ENCODE measurements at places on chromosomes 7 and 10.

DNA sequence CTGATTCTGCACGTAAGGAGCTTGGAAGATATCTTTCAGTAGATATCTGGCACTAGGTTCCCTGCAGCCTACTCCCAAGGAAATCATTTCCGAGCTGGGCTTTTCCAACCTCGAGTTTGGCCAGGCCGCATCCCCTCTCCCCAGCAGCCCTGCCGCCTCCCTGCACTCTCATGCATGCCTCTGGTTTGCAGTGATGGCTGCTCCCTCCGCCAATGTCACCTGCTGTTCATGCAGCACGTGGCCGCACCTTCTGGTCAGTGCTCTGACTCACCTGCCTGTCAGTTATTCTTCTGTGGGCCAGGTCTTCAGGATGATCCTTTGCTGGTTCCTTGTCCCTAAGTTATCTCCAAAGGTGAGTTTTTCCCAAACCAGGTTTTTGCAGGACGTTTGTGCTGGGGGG lies 50.6 kb upstream of the RASGEF1A start:
- DNase-seq = no peak

DNA sequence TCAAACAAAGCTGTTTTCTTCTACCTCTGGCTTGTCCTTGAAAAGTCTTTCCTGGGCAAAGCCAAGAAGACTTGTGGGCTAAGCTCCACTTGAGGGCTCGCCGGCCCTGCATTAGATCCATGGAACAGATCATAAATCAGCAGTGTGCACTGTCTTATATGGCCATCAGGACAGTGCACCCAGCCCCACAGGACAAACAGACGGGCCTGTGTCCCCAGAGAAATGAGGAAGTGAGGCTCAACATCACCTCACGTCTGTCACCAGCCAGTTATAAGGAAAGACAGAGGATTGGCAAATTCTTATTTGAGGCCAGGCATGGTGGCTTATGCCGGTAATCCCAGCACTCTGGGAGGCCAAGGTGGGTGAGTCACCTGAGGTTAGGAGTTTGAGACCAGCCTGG lies 12.3 kb upstream of the IFT22 start:
- no peak for DNase-seq

DNA sequence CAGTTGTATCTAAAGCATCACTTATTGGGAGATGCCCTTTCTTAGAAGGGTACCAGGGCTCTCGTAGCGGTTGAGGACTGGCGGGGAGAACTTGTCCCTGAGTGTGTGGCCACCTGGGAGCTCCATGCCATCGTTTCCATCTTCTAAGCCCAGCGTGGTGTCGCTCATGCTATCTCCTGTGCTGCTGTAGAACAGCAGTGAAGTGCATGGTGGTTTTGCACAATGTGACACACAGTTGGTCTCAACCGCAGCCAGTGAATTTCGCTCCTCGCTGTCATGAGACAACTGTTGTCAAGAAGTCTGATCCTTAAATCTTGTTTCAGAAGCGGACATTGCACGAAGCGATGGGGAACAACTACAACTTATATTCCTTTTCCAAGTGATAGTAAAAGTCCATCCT lies 283.4 kb downstream of the GRID1 start:
- no peak for DNase-seq

GRCh38 chr7:156082048-156083040 lies 270.1 kb upstream of the SHH start:
- no peak for DNase-seq

GRCh38 chr7:141132671-141133070 lies 58.8 kb downstream of the TMEM178B start:
- no peak for DNase-seq

DNA sequence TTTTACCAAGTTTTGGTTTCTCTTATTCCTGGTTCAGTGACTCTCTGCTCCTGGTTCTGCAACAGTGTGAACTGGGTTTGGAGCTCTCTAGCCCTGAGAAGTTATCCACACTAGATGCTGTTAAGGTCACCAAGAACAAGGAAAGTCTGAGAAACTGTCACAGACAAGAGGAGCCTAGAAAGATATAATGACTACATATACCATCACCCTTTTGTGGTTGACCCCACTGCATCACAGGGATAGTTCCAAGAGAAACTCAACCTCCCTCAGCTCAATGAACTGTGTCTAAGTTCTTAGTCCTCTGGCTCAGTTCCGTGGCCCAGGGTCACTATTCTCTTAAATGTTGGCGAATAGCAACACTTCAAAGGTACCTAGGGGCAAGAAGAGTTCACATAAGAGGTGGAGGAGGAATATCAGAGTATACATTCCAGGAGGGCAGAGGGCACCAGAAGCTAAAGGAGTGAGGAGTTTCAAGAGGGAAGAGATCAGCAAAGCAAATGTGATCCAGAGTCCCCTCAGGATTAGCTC lies 171.5 kb downstream of the BUB3 start:
- no peak for DNase-seq

- no peak for DNase-seq
These were observed 165.6 kb downstream of the SKAP2 start for GRCh38 chr7:26698806-26699205.

GRCh38 chr7:108802650-108803049 lies 233.0 kb downstream of the DNAJB9 start:
- DNase-seq = no peak

DNA sequence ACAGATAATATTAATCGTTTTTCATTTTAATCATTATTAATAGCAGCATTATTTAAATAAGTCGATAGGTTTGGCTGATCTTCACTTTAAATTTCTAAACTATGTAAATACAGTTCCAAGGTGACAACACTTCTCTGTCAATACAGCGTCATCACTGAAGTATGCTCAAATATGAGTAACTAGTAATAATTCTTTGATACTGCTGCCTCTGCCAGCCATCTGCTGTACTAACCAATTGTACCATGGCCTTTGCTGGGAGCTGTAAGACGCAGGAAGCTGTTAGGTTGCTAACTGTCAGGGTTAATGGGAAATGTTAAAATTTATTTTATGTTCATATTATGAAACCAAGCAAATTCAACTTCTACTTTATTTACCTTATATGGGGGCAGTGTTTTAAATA lies 1650.5 kb upstream of the LRRTM3 start:
- DNase-seq = no peak

GRCh38 chr10:92387289-92387940 lies 96.4 kb downstream of the MARCHF5 start:
- peak; percentile 59 for DNase-seq

DNA sequence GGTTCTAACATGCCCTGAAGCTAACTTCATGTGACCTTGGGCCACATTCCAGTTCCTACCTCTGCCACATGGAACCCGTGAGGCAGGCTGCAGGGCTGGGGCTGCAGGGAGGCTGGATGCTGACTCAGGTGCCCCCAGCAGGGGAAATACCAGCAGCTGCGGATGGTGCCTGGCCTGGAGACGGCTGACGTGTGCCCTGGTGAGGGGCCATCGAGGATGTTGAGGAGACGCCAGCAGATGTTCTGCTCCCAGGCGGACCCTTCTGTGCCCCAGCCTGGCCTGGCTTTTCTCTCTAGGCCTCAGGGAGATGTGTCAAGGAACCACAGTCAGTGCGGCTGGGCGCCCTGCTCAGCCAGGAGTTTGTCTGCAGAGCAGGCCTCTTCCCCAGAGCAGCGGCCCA lies 8.8 kb downstream of the BAG3 start:
- no peak for DNase-seq

DNA sequence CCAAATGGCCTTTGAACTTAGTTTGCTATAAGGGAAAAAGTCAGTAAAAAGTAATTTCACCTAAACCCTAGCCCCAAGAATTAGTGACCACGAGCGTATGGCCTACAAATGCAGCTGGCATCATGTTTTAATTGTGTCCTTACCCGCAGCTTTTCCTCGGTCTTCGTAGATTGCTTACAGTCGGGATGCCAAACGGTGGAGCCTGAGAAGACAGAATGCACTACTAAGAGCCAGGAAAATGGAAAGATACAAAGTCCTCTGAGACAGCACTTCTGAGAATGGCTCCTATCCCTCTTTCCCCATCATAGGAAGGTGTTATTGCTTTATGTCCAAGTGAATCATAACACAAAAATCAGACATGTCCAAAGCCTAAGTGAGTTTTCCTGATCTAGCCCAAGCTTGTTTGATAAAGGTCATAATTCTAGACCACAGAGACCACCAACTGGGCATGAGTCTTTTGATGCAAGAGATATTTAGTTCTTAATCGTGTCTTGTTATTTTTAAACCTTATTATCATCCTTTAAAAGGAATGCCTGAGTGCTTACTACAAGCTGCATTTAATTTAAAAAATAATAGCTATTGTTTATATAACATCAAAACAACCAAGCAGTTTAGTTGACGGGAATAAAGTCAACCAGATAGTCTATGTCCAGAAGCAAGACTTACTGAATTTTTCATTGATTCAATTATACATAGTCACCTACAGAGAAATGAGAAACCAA lies 83.7 kb upstream of the AFAP1L2 start:
- DNase-seq = no peak

GRCh38 chr10:124074501-124075109 lies 18.8 kb downstream of the CHST15 start:
- DNase-seq = no peak

DNA sequence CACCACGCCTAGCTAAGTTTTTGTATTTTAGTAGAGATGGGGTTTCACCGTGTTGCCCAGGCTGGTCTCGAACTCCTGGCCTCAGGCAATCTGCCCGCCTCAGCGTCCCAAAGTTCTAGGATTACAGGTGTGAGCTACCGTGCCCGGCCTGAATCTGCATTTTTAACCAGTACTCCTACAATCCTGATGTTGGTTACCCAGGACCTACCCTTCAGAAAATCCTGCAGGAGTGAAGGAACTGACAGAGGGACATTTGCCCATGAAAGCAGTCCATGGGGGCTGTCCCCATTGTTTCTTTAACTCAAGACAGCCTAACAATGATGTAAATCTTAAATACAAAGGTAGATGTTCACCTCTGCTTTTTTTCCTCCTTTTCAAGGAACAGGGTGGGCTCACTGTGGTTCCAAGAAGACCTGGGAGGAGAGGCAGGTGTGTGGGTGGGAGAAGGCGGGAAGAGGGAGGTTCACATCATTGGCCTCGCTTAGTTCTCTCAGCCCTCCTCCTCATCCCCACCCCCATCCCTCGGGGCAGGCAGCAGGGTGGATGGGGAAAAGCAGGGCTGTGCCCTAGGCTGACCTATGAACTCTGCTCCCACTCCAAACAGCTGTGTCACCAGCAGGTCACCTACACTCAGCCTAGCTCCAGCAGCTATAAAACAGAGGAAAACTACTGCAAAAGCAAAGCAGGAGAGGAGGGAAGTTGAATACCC lies 13.5 kb downstream of the LRRC20 start:
- DNase-seq = no peak

GRCh38 chr10:31947144-31947926 lies 18.7 kb upstream of the ARHGAP12 start:
- DNase-seq = peak; percentile 92

DNA sequence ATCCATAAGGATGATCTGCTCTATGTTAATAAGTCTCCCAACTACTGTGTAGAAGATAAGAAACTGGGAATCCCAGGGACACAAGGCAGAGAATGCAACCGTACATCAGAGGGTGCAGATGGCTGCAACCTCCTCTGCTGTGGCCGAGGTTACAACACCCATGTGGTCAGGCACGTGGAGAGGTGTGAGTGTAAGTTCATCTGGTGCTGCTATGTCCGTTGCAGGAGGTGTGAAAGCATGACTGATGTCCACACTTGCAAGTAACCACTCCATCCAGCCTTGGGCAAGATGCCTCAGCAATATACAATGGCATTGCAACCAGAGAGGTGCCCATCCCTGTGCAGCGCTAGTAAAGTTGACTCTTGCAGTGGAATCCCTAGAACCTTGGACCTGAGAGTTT lies 10.3 kb downstream of the WNT16 start:
- no peak for DNase-seq

- peak; percentile 71 for DNase-seq
These were observed 87.1 kb downstream of the HECW1 start for GRCh38 chr7:43199371-43200160.

DNA sequence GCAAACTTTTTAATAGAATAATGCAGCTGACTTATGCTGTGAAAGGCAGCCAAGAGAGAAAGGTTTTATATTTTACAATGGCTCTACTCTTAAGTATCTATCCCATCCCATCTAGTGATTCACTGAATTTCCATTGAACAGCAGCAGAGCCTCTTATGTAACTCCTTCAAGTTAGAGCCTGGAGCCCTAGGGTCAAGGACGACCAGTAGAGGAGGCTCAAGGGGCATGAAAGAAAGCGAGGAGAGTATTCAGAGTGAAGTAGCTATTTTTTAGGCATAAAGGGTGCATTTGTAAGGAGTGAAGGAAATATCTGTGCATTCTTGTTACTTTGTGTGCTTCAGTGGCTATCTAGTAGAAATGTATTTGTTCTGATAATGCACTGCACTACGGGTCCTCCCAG lies 180.2 kb upstream of the TPK1 start:
- DNase-seq = no peak

GRCh38 chr10:86411281-86411841 lies 44.8 kb upstream of the GRID1 start:
- peak; percentile 87 for DNase-seq

- DNase-seq = peak; percentile 30
These were observed 79.2 kb downstream of the ABCA13 start for GRCh38 chr7:48250441-48250951.

GRCh38 chr10:61779950-61780659 lies 117.4 kb downstream of the CABCOCO1 start:
- peak; percentile 91 for DNase-seq

DNA sequence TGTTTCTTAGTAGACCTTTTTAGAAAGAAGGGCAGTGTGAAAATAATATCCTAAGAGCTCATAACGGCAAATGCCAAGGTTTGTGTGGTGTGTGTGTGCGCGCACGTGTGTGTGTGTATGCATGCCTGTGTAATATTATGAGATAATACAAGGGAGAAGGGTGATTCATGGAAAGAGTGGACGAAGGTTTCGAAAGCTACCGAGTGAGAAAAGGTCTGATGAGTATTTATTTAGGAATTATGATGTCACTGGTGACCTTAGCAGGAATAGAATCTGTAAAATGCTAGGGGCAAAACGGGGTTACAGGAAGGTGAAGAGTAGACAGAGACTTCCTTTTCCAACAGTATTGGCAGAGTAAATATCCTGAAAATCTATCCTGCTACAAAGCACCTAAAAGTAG lies 107.3 kb downstream of the AHR start:
- DNase-seq = peak; percentile 74

DNA sequence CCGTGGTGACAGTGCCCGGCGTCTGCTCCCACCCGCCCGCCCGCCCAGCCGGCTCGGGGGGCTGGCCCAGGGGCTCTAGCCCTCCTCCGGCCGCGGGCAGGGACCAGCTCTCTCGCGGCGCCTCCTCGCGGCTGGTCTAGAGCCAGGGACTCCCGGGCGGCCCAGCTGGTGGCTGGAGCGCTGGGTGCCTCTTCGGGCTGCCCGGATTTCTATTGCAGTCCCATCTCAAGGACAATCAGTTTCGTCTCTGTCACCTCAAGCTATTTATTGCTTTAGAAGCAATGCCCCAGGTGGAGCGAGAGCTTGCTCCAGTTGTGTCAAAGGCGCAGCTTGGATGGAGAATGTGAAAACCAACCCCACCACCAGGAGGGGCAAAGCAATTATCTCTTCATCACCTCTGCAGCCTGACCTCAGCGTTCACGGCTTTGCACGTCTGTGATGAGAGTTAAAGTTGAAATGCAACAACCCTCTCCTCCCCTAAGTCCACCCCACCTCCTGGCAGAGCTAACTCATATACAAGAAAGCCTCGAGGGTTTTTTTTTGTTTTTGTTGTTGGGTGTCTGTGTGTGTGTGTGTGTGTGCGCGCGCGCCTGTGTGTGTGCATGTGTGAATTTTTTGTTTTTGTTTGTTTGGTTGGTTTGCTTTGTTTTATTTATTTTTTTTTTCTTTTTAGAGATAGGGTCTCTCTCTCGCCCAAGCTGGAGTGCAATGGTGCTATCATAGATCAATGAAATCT lies at the start of gene ITGA8:
Gene ITGA8 (minus strand): TSS at position 24 of the 736 bp plus-strand sequence. CDS start 151 bp downstream, outside the sequence.
- DNase-seq = peak; percentile 44
